GM23248 (cell line): ENCODE measurements at places on chromosomes 3 and 15. TPM values are rescaled to one million over a fixed set of nuclear protein-coding genes. Genes with fewer than 3 reads are reported as not detected.

The CCDC33 gene
- polyA plus RNA-seq: not detected in 2 replicates

GRCh38 chr3:106206613-106207012 is 337.8 kb upstream of the CBLB start:
- DNase-seq: peak; percentile 16

DNA sequence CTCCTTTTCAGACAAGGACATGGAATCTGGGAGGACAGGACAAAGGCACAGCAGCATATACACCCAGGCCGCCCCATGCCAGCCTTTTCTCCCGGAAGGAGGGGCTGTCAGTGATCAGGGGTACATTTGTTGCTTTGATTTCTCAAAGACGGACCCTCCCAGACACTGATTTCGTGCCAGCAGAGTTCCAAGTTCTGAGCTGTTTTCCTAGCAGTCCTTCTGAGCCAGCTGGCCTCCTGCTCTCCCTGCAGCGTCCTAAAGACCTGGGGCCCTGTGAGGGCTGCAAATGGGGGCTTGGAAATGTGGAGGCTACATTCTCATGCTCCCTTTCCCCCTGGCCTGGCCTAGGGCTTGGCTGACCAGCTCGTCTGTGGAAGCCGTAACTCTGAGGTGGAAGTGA is 22.3 kb downstream of the CTSH start:
- no peak for DNase-seq

DNA sequence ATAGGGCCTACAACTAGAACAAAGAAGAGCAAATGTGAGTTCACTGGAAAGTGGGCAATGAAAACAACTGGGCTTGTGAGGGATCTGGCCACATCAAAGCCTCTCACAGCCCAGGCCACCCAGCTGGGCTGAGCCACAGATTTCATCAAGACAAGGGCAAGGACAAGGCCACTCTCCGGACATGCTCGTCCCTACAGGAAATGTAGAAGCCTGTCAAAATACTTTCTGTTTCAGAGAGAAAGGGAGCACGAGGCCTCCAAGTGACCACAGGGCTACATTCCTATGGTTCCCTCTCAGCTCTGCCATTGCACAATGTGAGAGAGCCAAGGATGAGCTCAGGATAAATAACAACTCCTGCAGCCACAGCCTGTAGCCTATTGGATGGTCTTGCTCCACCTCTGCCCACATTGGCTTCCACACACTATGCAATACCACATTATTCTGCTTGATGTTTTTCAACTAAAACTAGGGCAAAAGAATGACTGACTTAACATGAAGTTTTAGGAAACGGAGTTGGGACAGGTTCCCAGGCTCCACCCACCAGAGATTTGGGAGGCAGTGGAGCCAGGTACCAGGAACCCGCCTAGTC is 12.1 kb downstream of the TBC1D2B start:
- DNase-seq: peak; percentile 99
